GM18507 (cell line): ENCODE measurements at places on chromosomes 3 and 15.

GRCh38 chr3:128806588-128806987 is 72.8 kb upstream of the ACAD9 start:
- DNase-seq, result no peak

DNA sequence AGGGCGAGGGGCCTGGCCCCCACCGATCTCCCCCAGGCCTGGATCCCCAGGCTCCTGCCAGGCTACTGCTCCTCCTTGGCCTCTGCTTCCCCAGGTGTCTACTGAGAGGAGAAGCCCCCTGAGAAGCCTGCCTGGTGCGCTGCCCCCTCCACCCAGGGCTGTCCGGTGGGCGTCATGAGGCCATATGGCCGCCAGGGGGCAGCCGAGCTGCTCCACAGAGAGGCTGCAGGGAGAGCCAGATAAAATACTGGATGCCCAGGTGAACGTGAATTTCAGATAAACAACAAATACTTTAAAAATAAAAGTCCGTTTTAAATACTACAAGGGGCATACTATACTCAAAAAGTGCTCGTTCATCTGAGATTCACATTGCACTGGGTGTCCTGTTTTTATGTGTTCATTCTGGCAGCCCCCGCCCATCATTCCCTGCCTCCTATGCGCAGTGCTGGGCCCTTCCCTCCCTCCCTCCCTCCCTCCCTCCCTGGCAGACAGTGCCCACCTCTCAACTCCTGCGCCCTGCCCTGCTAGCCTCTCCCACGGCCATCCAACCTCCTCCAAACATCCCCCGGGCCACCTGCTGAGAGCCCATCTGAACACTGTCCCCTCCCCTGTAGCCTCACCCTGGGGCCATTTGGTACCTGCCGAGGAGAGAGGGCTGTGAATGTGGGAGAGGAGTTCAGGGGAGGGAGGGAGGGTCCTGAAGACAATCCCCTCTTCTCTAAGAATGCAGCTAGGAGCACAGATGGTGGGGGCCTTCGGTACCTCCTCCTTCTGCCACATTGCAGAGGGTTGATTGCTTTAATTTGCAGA is 29.6 kb downstream of the PSTPIP1 start:
- peak; percentile 65 for DNase-seq

- DNase-seq, result no peak
These were observed 619 bp upstream of the CMTM8 start for GRCh38 chr3:32237670-32238452.

GRCh38 chr3:63963496-63963895 is 51.3 kb upstream of the SCAANT1 start:
- no peak for DNase-seq

DNA sequence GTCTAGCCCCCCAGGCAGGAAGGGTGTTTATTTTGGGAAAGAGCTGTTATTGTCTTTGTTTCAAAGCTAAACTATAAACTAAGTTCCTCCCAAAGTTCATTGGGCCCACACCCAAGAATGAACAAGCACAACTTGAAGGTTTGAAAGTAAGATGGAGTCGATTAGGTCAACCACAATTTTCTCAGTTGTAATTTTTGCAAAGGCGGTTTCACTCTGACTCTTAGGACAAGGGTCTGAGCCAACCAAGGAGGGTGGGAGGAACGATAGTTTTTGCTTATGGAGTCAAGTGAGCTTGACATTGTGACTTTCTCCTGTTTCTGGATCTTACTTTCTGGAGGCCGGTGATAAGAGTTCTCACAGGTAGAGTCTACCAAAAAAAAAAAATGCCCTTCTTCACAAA is 5.8 kb upstream of the ZNF770 start:
- peak; percentile 53 for DNase-seq

DNA sequence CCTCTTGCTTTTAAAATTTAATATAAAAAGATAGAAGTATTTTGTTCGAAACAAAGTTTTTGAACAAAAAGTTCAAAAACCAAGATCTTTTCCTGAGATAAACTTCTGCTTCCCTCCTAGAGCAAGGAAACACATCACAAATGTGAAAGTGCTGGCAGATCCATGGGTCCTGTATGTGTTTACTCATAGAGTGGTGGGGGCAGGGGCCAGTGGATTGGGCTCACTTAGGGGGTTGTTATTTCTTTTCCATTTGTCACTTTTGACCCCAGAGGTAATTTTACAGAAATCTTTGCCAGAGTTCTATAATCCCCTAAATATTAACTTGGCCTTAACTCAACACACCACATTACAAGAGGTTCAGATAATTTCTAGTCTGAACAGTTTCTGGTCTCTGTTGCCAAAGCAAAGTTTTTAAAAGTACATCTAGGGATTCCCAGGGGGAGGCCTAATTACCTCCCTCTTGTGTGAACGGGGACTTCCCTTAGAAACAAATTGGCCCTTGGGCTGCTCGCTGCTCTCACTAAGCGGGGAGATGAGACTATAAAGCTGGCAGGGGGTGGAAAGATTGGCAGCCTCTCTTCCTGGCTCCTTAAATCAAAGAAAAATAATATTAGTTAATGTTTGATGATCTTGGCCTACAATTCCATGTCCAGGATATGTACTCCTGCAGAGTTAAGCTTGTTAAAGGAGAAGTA is 66.8 kb upstream of the PTX3 start:
- no peak for DNase-seq

DNA sequence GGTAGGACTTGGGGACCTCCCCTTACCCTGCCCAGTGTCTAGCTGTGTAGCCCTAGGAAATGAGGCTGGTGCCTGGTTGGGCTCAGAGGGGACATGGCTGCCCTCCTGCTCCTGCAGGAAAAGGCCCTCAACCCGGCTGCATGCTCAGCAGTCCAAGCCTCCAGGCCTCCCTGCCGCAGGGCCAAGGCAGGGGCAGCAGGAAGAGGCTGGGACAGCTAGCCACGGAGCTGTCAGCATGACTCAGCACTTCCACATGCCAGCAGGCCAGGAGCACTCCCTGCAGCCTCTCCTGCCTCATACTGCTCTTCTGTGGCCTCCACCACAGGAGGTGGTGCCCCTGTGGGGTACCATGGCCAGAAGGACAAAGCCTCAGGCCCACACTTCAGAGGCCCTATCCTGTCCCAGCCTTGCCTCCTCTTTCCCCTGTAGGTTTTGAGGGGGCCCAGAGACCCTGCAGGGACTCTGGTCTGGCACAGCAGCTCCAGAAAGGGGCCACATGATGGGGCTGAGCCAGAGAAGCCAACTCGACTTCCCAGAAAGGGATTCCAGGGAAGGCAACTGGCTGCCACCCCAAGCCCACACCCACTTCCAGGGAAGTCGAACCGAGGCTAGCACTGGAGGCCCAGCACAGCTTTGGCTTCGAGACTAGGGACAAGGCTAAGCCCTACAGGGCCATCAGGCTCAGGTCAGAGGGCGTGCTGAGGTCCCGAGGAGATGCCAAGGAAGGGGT is 19.5 kb downstream of the TKT start:
- DNase-seq, result no peak

DNA sequence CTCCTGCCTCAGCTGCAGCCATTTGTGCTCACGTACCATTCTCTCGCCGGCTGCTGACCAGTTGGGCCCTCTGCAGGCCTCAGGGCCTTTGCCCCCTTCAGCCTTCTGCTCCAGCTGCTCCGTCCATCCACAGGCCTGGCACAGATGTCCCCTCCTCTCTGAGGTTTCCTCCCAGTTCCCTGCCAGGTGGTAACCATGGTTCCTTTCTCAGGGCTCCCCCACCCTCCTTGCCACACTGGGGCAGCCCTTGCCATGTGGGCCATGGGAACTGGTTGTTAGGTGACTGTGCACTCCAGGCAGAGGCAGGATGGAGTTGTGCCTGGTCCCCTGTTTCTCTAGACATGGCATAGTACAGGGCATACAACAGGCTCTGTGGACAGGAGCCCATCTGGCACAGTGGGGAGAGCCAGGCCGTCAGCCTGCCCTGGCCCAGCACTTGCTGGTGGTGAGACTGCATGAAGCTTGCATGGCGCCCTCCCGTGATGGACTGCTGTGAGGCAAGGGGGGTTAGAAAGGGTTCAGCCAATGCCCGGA is 148.9 kb downstream of the DNAJB8 start:
- no peak for DNase-seq

- DNase-seq, result no peak
These were observed 182.2 kb downstream of the RPLP1 start for GRCh38 chr15:69634860-69635259.

DNA sequence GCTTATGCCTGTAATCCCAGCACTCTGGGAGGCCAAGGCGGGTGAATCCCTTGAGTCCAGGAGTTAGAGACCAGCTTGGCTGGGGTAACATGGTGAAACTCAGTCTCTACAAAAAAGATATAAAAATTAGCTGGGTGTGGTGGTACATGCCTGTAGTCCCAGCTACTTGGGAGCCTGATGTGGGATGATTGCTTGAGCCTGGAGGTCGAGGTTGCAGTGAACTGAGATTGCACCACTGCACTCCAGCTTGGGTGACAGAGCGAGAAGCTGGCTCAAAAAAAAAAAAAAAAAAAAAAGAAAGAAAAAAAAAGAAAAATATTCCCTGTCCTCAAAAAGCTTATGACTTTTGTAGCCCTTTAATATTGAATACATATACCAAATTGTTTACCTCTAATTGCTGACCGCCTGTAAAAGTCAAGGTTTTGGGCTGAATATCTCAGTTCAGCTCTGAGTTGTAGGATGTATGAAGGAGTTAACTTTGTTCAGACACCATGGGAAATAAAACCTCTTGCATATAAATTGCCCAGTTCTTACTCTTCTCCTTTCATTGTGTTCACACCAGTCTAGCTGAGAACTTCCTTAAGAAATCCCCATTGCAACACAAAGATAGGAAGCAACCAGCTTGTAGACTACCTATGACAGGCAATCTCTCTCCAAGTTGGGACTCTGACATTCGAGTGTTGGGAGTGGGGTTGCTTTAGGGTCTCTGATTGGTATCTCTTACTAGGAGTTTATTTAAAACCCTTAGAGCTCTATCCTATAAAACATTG is 97.6 kb upstream of the RASGRP1 start:
- DNase-seq, result no peak

DNA sequence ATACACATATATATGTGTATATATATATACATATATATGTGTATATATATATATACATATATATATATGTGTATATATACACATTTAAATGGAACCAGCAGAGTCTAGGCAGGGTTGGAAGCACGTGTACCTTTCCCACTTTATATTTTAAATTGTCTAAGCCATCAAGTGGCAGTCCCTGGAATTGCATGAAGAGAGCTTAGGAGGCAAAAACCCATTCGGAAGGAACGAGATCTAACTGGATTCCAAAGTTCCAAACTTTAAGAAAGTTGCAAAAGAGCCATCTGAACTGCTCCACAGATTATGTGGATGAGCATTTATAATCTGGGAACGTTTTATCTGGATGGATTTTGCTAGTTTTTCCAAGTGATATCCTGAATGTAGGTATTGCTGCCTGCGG is 186.5 kb downstream of the FOXP1 start:
- no peak for DNase-seq

GRCh38 chr15:25246641-25247406 is 192.0 kb downstream of the UBE3A start:
- DNase-seq, result no peak

DNA sequence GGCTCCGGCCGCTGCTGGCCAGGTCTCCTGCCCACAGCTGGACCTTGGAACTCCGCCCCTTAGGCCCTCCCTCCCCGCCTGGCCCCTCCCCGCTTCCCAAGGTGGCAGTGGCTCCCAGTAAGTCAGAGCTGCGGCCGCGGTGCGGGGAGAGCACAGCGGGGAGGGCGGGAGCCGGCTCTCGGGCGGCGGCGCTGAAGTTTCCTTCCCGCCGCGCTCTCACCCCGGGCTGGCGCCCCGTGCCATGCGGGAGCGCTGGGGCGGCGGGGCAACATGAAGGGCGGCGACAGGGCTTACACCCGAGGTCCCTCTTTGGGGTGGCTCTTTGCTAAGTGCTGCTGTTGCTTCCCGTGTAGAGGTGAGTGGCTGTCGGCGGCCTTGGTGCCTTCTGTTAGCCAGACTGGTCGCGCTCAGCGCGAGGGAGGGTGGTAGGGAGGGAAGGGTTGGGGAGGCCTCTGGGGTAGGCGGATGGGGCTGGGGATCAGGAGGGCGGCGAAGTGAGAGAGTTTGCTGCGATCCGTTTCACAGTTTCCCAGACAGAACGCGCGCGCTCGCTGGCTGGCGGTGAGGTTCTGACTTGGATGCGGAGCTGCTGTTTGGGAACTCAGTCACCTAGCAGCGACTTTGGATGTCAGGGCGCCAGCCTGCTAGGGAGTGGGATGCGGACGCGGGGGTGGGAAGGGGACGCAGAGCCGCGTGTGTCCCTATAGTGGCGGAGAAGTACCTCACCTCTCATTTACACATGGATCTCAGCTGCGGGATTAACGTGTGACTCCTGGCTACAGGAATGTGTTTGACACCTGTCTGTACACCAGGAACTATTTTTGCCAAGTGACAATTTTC is 145.5 kb upstream of the UMPS start:
- DNase-seq, result no peak

GRCh38 chr3:54349691-54350090 is 227.3 kb downstream of the CACNA2D3 start:
- DNase-seq, result no peak

- DNase-seq, result no peak
These were observed 1.6 kb upstream of the PLOD2 start for GRCh38 chr3:146162561-146162960.

DNA sequence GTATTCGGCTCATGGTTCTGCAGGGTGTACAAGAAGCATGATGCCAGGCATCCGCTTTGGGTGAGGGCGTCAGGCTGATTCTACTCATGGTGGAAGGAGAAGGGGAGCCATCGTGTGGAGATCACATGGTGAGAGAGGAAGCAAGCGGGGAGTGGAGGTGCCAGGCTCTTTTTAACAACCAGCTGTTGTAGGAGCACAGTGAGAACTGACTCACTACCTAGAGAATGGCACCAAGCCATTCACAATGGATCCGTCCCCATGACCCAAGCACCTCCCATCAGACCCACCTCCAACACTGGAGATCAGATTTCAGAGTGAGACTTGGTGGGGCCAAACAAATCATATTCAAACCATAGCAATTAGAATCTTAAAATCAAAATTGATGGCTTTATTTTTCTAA is 259.8 kb upstream of the CTDSPL start:
- no peak for DNase-seq

GRCh38 chr3:99071096-99071495 is 169.6 kb upstream of the DCBLD2 start:
- no peak for DNase-seq

GRCh38 chr3:43733459-43734384 is 43.0 kb downstream of the ABHD5 start:
- no peak for DNase-seq

GRCh38 chr3:184467171-184467570 is 87.3 kb downstream of the CHRD start:
- DNase-seq, result no peak

- no peak for DNase-seq
These were observed 611 bp downstream of the CTDSPL2 start for GRCh38 chr15:44427756-44428724.

- DNase-seq, result no peak
These were observed 130.2 kb upstream of the ANKRD28 start for GRCh38 chr3:15927969-15928368.

DNA sequence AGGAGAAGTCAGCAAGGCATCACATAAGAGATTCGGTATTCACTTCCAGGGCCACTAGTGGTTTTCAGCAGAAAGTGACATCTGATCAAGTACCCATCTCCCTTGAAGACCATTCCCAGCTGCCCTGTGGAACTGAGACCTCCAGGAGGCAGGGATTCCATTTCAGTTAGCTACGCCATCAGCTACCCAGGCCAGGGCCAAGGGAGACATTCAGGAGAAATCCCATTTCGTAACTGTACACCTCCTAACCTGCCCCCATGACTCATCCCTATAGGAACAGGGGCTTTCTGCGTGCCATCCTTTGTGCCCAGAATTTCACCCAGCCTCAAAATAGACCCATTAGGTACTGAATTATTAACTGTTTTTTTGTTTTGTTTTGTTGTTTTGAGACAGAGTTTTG is 24.7 kb downstream of the SPATA12 start:
- no peak for DNase-seq
